CD4-positive, alpha-beta T cell (primary cell): ENCODE measurements at places on chromosomes 4 and X.

GRCh38 chr4:42302348-42302747 lies 94.9 kb upstream of the SHISA3 start:
- no peak for DNase-seq

DNA sequence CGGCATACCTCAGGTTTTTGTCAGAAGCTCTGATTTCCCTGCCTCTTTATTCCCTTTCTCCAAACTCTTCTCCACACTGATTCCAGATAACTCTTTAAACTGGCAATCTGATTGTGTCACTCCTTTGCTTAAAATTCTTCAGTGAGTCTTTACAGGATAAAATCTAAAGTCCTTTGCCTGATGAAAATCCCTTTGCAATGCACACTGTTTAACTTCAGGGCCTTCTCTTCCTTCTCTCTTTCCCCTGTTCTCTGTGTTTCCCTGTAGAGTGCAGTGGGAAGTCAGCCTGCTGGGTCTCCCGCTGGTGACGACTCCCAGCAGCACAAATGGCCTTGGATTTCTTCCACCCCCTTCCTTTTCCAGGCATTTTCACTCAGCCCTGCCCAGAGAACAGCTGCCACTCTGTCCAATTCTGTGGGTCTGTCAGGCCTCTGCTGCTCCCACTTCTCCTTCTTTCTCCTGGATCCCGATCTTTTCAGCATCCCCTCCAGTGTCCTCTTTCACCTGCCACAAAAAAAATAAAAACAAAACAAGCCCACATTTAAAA lies 189.9 kb upstream of the NWD2 start:
- DNase-seq, result no peak

DNA sequence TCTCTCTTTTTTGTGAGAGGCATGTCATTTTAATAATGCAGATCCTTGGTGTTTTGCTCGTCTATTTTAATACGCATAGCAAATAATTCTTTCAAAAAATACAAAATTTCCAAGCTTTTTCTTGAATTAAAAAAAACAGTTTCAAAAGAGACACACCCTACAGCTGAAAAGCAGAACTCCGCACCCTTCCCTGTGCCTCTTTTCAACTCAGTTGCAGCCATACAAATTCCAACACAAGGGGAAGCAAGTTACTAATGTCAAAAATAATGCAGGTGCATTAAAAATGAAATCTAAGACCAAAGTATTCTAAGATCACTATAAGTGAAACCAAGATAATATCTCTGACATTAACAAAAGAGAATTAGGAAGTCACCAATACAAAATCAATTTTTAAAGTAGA lies 66.6 kb downstream of the NR3C2 start:
- no peak for DNase-seq

DNA sequence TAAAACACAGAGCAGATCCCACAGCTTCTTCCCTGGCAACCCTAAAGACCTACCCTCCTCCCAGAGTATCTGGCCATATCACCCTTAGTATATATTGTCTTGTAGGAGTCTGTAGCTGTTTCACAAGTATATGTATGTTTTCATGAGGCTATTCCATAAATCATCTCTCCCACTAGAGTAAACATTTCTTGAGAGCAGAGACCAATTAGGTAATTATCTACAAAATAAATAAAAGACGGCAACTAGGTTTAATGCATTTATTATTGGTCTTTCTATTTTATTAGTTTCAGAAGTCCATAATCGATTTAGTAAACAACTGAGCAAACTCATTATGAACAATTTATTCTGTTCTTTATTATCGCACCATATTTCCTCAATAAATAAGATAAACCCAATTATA lies 7.0 kb downstream of the ACOT9 start:
- no peak for DNase-seq

GRCh38 chr4:83381173-83381572 lies 46.5 kb upstream of the HPSE start:
- DNase-seq, result no peak

DNA sequence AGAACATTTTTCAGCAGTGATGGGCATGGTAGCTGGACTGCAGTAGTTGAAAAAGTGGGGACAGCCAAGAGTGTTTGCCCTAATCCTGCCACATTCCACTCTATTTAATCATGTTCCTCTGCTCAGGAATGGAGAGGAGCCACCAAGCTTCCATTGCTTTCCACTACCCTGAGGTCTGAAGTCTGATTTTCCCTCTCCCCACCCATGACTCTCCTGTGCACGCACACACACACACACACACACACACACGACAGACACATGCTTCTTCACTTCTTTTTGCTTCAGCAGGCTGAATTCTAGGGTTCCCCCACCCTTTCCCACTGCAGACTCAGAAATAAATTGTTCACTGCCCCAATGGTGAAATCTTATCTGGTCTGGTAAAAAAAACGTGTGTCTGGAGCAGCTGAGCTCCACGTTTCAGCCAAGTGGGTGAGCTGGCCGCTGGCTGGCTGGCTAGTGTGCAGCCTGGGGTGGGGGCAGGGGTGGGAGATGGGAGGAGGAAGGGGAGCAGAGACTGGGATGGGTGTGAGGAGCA lies 142.7 kb upstream of the NALF2 start:
- no peak for DNase-seq

DNA sequence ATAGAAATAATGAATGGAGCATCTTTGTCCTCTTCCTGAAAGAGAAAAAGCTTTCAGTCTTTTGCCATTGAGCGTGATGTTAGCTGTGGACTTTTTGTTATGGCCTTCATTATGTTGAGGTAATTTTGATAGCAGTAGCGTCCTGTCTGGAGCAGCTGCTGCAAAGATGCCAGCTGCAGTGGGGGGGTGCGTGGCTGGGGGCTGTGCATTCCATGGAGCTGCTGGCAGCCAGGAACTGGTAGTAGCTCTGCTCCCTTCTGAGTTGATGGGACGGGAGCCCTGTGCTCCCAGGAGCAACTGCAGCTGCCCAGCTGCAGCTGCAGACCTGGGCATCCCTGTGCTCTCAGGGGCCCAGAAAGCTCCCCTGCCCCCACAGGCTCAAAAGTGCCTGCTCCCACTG lies 50.4 kb downstream of the CCDC160 start:
- DNase-seq, result no peak

DNA sequence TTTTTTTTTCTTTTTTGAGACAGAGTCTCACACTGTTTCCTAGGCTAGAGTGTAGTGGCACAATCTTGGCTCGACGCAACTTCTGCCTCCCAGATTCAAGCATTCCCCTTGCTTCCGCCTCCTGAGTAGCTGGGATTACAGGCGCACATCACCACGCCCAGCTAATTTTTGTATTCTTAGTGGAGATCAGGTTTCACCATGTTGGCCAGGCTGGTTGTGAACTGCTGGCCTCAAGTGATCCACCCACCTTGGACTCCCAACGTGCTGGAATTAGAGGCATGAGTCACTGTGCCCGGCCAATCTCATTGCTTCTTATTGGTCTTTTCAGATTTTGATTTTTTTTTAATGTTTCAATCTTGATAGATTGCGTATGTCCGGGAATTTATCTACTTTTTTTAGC lies 124.4 kb downstream of the NBDY start:
- no peak for DNase-seq

DNA sequence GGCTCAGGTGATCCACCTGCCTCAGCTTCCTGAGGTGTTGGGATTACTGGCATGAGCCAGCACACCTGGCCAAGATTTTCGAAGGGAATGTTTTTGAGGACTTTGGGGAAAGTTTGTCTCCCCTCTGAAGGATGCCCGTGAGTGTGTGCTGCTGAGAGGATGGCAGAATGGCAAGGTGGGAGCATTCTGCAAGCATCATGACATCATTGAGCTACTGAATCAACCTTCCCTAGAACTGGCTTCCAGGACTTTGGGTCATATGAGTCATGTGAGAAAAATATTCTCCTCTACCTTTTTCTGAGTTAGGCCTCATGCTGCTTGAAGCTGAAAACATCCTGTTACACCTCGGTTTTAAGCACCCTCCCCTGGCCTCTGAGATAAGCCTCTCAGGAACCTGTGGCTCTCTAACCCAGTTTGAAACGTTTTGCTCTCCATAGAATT lies 31.0 kb downstream of the TMEM131L start:
- DNase-seq, result no peak

GRCh38 chr4:7074426-7074825 lies 6.6 kb upstream of the GRPEL1 start:
- DNase-seq, result no peak

GRCh38 chr4:73450398-73451004 lies 14.5 kb downstream of the AFP start:
- DNase-seq, result no peak

- no peak for DNase-seq
Observed at GRCh38 chrX:83022020-83022419, 486.1 kb upstream of the POU3F4 start.

GRCh38 chrX:107454302-107454701 lies 4.8 kb downstream of the FRMPD3 start:
- no peak for DNase-seq

- DNase-seq, result no peak
Observed at GRCh38 chr4:154519214-154519613, 27.6 kb upstream of the DCHS2 start.

GRCh38 chrX:12999422-12999821 lies 24.5 kb downstream of the TMSB4X start:
- DNase-seq, result peak; percentile 34

GRCh38 chr4:152044331-152045036 lies 283.7 kb upstream of the GATB start:
- DNase-seq, result no peak

DNA sequence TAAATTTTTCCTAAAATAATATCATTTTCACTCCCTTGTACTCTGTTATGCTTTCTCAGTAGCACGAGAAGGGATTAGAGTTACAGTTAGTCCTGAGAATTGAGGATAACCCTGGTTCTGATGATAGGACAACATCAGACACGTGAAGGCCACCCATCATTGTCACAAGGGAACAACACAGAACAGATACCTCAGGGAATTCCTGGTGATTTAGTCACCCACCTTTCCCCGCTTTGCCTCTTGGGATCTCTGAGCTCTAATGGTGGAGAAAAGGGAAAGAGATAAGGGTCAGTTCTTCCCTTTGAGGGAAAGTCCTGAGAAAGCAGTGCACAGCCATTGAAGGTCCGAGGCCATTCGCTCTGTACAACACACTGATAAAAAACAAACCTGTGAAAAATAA lies 112.3 kb upstream of the GALNT7 start:
- DNase-seq, result no peak

- DNase-seq, result no peak
Observed at GRCh38 chr4:21856754-21857153, 91.8 kb downstream of the KCNIP4 start.

GRCh38 chr4:66750273-66750672 lies 795.0 kb downstream of the CENPC start:
- DNase-seq, result no peak

- DNase-seq, result no peak
Observed at GRCh38 chr4:100113732-100114131, 76.5 kb downstream of the DDIT4L start.
